ENCODE measurements at places on chromosomes 16 and 17. TPM values are rescaled to one million over a fixed set of nuclear protein-coding genes. Genes with fewer than 3 reads are reported as not detected.

Gene TMEM220
- total RNA-seq = 9.4 TPM

DNA sequence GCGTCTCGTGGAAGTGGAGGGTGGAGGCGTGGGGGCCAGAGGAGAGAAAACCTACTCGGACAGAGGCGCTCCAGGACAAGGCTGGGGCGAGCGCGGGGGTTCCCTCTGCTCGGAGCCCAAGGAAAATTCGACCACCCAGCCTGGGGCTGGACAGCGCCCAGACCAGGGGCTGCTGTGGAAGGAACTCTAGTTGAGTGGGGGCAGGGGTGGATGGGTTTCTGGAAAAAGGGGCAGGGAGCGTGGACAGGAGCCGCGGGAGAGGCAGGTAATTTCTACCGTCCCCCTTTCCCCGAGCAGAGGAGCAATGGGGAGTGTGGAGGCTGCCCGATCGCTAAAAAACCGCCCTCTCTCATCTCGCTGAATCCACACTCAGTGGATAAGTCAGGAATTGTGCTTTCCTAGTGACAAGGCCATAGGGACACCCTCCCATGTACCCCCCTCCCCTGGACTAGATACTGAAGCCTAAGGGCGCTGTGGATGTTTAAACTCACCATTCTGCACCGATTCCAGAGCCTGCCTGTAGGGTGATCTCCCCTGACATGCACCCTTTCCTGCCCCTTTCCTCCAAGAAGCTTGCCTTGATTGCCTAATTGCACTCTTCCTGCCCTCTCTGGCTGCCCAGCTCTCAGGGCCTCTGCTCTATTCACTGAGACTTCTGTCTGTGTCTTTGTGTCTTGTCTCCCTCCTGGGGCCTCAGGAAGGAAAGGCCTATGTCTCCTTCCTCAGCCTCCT is 90.7 kb upstream of the TMEM97 start:
- no peak for DNase-seq

DNA sequence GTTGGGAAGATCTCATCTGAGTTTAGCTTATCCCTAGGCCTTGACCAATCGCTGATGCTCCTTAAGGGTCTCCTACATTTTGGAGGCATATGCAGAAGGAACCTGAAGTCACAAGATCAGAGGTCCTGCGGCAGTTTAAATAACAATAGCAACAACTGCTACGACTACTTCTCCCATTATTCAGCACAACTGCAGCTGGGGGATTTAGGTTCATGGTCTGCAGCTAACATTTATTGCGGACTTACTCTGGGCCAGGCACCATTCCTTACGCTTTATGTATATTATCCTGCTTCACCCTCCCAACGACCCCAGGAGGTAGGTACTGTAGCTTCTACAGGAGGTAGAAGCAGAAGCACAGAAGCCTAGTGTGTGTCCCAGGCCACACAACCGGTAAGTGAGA is 59.5 kb downstream of the AKAP1 start:
- no peak for DNase-seq

Gene FOXJ1
- total RNA-seq = 0.39 TPM

GRCh38 chr17:19331134-19331533 is 31.4 kb downstream of the B9D1 start:
- DNase-seq = no peak

DNA sequence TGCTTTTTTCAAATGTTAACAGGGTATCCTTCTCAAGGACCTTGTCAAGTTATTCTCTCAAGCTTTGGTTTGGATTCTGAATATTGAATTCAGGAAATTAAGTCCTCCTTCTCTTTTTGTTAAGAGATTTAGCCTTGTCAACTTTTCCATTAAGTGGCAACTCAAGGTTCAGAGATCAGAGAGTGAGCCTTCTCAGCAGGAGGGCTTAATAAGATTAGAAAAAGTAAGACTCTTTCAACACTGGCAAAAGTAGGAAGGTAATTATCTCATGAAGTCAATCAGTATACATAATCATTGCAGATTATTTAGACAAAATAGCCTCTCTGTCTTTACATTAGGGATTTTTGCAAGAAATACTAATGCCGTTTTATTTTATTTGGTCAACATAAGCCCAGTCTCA is 330.7 kb downstream of the KIF2B start:
- no peak for DNase-seq

- peak; percentile 97 for DNase-seq
Measured at GRCh38 chr16:30585400-30586191, at the start of gene ZNF785. Gene ZNF785, minus strand, starts transcription at chr16:30585697. Its CDS starts 86 bp downstream, at chr16:30585611.

Gene KCTD5
- total RNA-seq = 40.2 TPM

Gene SP6
- total RNA-seq = 0.48 TPM

Gene NPIPB6
- total RNA-seq = not detected

Gene HID1
- total RNA-seq = 30.6 TPM

Gene IST1
- total RNA-seq = 192 TPM

DNA sequence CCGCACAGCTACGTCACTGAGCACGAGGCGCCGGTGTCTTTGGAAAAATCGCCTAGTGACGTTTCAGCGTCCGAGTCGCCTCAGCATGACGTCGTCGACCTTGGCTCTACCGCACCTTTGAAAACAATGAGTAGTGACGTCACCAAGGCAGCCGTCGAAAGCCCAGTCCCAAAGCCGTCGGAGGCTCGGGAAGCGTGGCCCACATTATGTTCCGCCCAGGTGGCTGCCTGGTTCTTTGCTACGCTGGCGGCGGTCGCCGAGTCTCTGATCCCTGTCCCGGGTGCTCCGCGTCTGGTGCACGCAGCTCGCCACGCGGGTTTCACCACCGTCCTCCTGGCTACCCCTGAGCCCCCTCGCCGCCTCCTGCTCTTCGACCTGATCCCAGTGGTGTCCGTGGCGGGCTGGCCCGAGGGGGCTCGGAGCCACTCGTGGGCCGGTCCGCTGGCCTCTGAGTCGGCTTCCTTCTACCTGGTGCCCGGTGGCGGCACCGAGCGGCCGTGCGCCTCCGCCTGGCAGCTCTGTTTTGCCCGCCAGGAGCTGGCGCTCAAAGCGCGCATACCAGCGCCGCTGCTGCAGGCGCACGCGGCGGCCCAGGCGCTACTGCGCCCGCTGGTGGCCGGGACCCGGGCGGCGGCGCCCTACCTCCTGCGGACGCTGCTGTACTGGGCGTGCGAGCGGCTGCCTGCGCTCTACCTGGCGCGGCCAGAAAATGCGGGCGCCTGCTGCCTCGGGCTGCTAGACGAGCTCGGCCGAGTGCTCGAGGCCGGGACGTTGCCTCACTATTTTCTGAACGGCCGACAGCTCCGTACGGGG is 1.5 kb downstream of the TMEM102 start:
- DNase-seq = no peak

GRCh38 chr17:935485-935884 is 44.1 kb downstream of the NXN start:
- no peak for DNase-seq

Gene CHST4
- not detected for total RNA-seq

- no peak for DNase-seq
Measured at GRCh38 chr17:82888583-82889495, 49.0 kb upstream of the ZNF750 start.

DNA sequence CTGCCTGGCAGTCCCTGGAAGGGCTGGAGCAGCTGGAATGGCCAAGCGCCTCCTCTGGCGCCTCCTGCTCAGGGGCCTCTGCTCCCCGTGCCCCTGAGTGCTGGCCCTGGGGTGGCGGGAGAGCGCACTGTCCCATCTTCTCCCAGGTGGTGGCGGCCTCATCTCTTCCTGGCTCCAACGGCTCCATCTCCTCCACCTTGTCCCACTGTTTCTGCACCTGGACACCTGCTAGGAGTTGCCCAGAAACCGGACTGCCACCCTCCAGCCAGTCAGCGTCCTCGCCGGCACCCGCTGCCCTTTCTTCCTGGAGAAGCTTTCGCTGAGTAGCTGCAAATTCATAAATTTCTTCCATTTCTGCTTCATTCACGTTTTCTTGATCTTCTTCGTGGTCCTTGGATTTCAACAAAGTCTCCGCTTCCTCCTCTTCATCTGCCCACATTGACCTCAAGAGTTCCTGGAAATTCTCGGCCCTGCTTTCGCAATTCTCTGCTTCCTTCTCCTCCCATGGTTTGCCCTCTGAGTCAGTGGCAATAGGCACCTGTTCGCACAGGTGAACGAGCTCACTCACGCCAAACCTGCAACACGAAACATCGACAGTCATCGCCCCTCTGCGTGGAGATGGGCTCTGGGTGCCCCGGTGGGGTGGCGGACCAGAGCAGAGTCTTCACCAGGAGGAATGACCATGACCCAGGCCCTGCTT is 13.7 kb upstream of the NLRC3 start:
- no peak for DNase-seq

Gene MYH8
- total RNA-seq = not detected

DNA sequence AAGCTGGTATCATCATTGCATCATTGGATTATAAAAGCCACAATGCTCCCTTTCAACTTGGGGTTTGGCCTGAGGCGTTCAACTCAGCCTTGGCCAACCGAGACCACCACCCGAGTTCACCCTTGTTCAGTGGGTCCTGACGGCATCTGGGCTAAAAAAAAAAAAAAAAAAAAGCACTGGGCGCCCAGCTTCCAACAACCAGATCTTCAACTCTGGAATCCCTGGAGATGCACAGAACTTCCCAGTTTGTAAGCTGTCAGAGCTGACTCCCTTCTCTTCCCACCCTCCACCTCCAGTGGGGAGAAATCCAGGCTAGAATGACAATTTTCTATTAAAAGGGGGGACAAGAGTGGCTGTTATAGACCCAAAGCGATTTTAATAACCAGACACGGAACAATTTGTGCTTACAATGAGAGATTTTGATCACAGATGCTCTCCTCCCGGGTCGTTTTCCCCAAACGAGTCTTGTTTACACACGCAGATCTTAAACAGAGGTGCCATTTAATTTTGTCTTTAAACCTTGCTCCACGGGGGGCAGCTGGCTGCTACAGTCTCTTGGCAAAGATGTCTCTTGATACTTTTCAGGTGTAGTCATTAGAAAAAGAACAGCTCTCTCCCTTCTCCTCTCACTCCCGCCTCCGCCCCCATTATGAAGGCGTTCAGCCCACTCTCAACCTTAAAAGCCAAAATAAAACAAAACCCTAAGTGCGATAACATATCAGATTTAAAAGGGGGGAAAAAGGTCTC is 26.9 kb downstream of the GPRC5B start:
- no peak for DNase-seq

DNA sequence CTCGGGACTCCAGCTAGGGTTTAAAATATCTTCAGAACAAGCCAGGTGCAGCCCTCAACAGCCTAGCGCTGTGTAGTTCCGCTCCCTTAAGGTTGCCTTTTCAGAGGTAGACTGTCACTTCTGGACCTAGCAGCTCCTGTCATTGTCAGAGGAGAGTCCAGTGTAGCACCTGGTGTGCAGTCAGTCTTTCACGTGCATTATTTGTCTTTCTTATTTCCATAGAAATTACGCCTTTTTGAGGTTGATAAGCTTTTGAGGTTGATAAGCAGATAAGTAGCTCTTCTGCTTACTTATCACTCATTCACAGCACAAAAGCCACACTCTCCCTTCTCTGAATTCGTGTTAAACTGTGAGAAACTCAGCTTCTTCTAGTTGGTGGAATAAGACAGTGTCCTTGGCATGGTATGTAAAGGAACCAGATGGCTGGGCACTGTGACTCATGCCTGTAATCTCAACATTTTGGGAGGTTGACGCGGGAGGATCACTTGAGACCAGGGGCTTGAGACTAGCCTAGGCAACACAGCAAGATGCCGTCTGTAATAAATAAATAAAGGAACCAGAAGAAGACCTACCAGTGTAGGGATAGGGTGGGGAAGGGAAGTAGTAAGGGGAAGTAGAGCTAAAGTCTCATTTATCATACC is 10.2 kb downstream of the EEF2K start:
- no peak for DNase-seq

- no peak for DNase-seq
Measured at GRCh38 chr16:18932243-18932987, 6.2 kb upstream of the SMG1 start.

Gene LDHD
- 0.12 TPM for total RNA-seq

- DNase-seq = no peak
Measured at GRCh38 chr16:48136547-48137360, 19.0 kb downstream of the ABCC12 start.

- DNase-seq = no peak
Measured at GRCh38 chr17:14712611-14713021, 411.7 kb downstream of the HS3ST3B1 start.

DNA sequence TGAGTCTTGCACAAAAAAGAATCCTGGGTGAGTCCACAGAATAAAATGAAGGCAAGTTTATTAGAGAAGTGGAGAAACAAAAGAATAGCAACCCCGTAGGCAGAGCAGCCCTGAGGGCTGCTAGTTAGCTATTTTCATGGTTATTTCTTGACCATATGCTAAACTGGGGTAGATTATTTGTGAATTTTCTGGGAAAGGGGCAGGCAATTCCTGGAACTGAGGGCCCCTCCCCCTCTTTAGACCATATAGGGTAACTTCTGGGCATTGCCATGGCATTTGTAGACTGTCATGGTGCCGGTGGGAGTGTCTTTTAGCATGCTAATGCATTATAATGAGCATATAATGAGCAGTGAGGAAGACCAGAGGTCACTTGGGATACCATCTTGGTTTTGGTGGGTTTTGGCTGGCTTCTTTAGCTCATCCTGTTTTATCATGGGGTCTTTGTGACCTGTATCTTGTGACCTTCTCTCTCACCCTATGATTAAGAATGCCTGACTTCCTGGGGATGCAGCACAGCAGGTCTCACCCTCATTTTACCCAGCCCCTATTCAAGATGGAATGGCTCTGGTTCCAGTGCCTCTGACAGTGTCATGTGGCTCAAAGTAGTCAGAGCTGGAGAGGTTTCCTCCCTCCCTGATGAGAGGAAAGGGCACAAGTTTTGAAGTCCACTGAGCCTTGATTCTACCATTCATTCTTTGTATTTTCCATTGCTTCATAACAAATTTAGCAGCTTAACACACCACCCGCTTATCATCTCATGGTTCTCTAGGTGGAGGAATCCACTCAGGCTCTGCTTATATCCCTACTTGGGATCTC is 55.7 kb upstream of the LGALS9 start:
- DNase-seq = no peak

DNA sequence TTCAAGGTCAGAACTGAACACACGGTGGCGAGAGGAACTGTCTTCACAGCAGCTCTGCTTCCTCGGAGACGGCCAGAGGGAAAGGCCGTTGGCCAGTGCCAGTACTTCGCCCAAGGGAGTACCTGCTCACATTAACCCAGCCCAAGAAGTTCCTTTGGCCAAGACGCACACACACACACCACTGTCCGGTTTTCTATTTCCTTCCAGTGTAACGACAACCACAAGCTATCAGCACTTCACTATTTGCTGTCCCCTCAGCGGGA is 744 bp upstream of the GGNBP2 start:
- DNase-seq = no peak

Gene TBX21
- not detected for total RNA-seq

DNA sequence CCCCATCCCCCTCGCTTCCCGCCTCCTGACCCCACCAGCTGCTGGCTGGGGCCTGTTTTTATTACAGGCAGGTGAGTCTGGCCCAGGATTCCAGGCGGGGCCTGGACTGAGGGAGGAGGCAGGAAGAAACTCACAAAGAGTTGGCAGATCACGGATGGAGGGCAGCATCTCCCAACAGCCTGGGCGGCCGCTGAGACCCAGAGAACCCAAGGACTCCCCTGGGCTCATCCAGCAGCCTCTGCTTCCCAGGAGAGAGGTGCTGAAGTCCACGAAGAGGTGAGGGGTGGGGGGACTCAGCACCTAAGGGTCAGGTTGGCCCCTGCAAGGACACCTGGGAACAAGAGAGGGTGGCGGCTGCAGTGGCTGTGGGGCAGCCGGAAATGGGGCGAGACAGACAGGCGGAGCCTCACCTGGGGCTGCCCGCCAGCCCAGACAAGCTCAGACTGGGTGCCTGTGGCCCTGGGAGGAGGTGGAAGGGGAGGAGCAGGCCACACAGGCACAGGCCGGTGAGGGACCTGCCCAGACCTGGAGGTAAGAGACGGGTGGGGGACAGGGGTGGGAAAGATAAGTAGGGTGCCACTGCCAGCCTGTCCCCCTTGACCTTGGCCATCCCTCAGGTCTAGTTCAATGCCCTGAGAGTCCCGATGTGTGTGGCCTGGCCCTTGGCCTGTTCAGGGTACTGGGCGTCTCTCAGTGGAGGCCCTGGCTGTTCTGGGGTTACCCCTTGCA is 8.7 kb upstream of the ADGRG1 start:
- DNase-seq = no peak

All from glomerular endothelial cell (primary cell).